ENCODE measurements at places on chromosomes 5 and 9. TPM values are rescaled to one million over a fixed set of nuclear protein-coding genes. Genes with fewer than 3 reads are reported as not detected.

PFN3 gene
- not detected for total RNA-seq

DNA sequence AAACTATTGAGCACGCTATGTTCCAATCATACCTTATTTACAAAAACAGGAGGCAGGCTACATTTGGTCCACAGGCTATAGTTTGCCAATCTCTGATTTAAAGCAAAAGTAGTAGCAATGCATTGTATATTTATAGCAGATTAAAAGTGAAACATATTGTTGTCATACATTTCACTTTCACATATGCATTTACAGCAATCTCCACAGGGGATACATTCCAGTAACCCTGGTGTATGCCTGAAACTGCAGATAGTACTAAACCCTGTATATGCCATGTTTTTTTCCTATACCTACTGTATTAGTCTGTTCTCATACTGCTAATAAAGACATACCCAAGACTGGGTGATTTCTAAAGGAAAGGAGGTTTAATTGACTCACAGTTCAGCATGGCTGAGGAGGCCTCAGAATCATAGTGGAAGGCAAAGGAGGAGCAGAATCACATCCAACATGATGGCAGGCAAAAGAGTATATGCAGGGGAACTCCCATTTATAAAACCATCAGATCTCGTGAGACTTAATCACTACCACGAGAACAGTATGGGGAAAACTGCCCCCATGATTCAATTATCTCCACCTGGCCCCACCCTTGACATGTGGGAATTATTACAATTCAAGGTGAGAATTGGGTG is 5.9 kb upstream of the CSF1R start:
- DNase-seq: no peak

PCDHGA3 gene
- 5.8 TPM for total RNA-seq

GRCh38 chr5:142500227-142500905 is 175.5 kb upstream of the SPRY4 start:
- DNase-seq: no peak

TAF11L6 gene
- total RNA-seq: not detected

ZSWIM6 gene
- 7.8 TPM for total RNA-seq

JAKMIP2 gene
- 0.29 TPM for total RNA-seq

- no peak for DNase-seq
Measured at GRCh38 chr5:68983959-68984358, 109.9 kb upstream of the SLC30A5 start.

- DNase-seq: no peak
Measured at GRCh38 chr9:128121466-128121810, 6.1 kb downstream of the PTGES2 start.

- no peak for DNase-seq
Measured at GRCh38 chr5:139985733-139986132, 57.4 kb downstream of the NRG2 start.

GRCh38 chr5:24365406-24365805 is 279.4 kb downstream of the CDH10 start:
- no peak for DNase-seq

OR1J2 gene
- not detected for total RNA-seq

PAPPA gene
- total RNA-seq: 9.8 TPM

All from left cardiac atrium (tissue), 4 donors.